ENCODE measurements at places on chromosomes 4 and X.

- no peak for DNase-seq
Measured at GRCh38 chr4:184713887-184714286, 20.0 kb downstream of the CENPU start.

DNA sequence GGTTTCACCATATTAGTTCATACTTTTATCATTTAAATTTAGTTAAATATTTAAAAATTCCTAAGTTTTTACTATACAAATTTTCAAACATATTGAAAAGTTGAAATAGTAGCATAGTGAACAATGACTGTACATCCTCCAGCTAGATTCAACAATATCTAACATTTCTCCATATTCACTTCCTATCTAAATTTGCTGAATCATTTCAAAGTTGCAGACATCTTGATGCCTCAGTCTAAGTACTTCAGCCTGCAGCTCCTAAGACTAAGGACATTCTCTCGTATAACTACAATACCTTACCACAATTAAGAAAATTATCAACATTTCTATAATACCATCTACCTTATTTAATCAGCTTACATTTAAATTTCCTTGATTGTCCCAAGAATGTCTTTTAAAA, 132.7 kb downstream of the TMEM164 start:
- no peak for DNase-seq

- DNase-seq = no peak
Measured at GRCh38 chr4:98564852-98565251, 93.6 kb downstream of the TSPAN5 start.

DNA sequence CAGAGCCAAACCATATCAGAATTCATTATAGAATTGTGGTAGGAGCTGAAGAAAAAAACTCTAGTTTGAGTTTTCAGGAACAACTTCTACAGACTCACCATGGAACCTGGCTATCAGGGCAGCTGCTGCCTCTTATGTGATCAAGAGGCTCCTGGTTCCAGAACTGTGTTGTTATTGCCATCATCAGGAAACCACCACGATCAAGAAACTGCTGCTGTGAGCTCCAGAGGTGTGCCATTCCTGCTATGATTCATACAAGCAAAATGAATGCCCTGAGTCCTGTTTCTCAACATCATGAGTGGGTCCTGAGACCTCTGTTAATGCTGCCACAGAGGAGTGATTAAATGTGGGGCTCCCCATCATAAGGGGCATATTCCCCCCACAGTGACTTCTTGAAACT, 43.7 kb downstream of the TASL start:
- DNase-seq = no peak

- DNase-seq = no peak
Measured at GRCh38 chr4:133402616-133403015, 253.5 kb downstream of the PCDH10 start.

DNA sequence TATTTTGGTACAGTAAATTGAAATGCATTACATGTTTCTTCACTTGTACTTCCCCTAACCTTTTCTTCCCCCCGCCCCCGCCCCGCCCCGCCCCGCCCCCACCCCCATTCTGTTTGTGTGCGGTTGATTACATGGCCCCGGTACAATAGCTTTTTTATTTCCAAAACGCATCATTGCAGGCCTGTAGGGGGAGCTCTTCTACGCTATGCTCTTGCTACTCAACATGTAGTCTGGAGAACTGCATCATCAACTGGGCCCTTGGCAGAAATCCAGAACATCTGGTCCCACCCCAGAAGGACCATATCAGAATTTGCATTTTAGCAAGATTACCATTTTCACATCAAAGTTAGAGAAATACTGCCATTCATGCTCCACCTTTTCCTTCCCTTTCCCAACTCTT, 333.3 kb upstream of the DDX53 start:
- DNase-seq = peak; percentile 13

DNA sequence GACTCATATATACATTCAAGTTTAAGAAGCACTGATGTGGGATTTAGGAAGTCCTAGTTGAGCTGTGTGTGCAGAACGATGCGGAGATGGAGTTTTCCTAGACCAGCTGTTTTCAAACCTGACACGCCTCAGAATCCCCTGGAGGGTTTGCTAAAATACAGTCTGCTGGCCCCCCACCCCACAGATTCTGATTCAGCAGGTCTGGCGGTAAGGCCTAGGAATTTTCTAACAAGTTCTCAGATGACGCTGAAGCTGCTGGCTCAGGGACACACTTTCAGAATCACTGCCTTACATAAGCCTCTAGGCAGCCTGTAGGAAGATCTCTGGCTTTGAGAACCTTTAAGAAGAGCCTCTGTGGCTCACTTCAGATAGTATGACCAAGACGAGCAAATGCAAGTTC, 73.1 kb downstream of the PHEX start:
- DNase-seq = no peak

DNA sequence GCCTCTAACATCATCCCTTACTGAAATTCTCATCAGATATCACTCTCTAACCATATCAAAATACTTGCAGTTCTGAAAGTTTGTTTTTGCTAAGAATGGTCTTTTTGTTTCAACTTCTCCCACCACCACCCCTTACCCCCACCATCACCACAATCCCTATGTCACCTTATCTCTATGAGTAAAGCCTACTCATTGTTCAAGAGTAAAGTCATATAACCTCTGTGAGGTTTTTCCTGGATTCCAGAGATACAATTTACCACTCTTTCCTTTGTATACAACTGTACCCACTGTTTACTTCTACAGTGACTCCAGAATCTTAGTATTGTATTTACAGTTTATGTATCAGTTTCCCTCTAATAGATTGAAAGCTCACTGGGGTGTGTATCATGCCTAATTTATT, 158.0 kb upstream of the PCDH10 start:
- DNase-seq = no peak
